Stimulated activated CD4-positive, alpha-beta T cell treated with anti-CD3 and anti-CD28 coated beads, TNF-alpha, amount 100 ng/mL, for 24 hours (primary cell): ENCODE measurements at places on chromosomes 6 and 20.

DNA sequence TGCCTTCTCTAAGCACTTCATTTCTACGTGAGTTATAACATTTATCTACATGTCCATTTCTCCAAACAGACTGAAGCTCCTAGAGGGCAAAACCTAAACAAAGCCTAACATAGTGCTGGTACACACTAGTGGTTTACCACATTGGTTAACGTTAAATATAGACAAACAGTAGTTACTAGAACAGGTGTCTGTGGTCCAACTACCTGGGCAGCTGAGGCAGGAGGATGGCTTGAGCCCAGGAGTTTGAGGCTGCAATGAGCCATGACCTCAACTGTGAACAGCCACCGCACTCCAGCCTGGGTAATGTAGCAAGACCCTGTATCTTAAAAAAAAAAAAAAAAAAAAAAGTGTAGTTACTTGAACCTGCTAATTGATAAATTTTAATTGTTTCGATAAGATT is 26.5 kb downstream of the PTPRK start:
- DNase-seq: no peak

DNA sequence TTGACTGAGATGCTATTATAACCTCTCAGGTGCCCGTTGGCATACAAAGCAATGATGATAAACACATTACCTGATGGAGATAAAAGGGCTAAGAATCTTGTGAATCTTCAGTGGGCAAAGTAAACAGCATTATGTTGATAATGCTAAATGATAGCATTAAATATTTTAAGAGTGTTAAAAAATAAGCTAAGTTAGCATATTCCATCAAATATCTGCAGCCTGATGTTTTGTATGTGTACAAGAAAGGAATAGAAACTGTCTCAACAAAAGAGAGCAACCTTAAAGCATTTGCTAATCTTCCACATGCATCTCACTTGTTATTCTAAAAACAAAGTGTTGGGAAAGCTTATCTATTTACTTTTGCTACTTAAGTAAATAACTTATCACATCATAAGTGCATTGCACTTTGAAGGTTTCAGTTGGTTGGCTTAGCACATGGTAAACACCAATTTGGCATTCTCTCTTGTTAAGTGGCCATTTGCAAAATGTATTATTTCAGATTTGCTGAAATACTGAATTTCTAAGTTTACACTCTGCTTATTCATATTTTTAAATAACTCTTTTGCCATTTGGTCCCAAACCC is 151.6 kb downstream of the SYNDIG1 start:
- DNase-seq: no peak

GRCh38 chr6:125094563-125094962 is 59.0 kb upstream of the TPD52L1 start:
- DNase-seq: no peak

GRCh38 chr6:130585587-130585986 is 219.8 kb downstream of the TMEM200A start:
- no peak for DNase-seq

- no peak for DNase-seq
Observed at GRCh38 chr6:53259860-53260580, 88.7 kb downstream of the ELOVL5 start.
